ENCODE measurements at places on chromosomes 7 and 10. TPM values are rescaled to one million over a fixed set of nuclear protein-coding genes. Genes with fewer than 3 reads are reported as not detected.

- no peak for DNase-seq
Observed at GRCh38 chr10:88090568-88091214, 227.3 kb downstream of the PTEN start.

DNA sequence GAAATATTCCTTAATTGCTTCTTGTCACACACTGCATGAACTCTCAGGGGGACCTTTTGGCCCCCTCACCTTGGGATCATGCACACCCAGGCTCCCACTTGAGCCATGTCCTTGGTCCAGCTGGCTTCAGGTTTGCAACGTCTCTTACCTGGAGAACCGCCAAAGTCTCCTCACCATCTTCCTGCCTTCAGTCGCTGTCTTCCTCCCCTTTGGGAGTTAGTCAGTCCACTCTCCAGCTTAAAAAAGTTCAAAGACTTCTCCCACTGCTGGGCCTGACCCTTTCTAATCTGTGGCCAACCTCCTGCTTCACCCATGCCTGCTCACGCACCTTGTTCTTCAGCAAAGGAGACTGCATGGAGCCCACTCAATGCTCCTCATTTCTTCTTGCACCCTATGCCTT, 82.6 kb upstream of the LRRC4 start:
- DNase-seq = no peak

DNA sequence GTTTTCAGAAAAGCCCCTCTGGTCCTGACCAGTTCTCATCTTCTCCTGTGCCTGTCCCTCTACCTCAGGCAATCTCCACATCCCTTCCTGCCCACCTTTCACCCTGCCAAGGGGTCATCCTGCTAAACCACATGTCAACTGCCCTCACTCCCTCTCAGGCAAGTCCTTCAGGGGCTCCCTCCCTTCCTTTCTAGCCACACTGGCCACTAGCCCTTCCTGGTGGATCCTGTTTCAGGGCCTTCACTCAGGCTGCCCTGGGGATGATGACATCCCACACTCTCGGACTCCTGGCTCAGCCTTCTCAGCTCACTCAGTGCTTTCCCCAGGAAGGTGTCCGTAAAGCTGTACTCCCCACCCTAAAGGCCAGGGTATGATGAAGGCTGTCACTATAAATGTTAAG, 13.4 kb downstream of the STEAP1B start:
- DNase-seq = no peak

- no peak for DNase-seq
Observed at GRCh38 chr10:25575343-25575742, 358.7 kb upstream of the MYO3A start.

HOXA9 gene
- polyA plus RNA-seq = 0.59 TPM

GRCh38 chr7:118792682-118793081, 568.2 kb downstream of the ANKRD7 start:
- no peak for DNase-seq

GRCh38 chr7:37706804-37707203, 23.2 kb downstream of the GPR141 start:
- no peak for DNase-seq

Measured in IMR-90 (cell line).